Eye (tissue), 1 donor: ENCODE measurements at places on chromosomes 4 and X.

- DNase-seq = no peak
Measured at GRCh38 chrX:50075630-50076339, 125.0 kb downstream of the AKAP4 start.

- no peak for DNase-seq
Measured at GRCh38 chr4:188002751-188003150, 7.2 kb downstream of the ZFP42 start.

- no peak for DNase-seq
Measured at GRCh38 chrX:45134775-45135174, 65.9 kb downstream of the DIPK2B start.

- DNase-seq = no peak
Measured at GRCh38 chr4:65604515-65604914, 65.8 kb downstream of the EPHA5 start.

DNA sequence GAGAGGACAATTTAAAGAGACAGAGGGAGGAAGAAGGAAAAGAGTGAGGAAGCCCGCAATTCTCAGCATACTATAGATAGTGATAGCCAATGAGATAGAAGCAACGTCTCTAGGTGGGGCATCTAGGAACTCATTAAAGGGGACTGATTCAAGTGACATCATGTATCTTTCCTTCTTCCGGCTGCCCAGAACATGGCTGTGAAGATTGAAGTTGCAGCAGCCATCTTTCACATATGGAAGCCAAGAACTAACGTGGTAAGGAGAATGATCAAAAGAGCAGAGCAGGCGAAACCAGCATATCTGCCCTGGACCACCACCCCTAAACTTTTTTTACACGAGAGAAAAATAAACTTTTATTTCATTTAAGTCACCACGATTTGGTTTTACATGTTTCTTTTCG, 133.8 kb downstream of the DDX53 start:
- DNase-seq = no peak

DNA sequence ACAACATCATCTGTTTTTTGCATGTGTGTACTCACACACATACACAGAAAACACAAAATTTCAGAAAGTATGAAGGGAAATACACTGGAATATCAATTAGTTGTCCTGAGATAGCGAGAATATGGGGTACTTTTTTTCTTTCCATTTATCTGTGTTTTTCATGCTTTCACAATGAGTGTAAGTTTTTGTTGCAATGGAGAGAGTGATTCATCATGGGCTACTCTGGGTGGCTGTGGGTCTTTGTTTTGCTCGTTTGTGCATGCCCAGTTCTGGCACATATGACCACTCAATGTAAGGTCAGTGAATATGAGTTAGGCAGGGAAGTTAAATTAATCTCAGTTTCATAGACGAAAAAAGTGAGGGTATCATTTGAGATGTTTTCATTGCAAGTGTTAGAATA, 26.9 kb downstream of the XK start:
- DNase-seq = no peak

DNA sequence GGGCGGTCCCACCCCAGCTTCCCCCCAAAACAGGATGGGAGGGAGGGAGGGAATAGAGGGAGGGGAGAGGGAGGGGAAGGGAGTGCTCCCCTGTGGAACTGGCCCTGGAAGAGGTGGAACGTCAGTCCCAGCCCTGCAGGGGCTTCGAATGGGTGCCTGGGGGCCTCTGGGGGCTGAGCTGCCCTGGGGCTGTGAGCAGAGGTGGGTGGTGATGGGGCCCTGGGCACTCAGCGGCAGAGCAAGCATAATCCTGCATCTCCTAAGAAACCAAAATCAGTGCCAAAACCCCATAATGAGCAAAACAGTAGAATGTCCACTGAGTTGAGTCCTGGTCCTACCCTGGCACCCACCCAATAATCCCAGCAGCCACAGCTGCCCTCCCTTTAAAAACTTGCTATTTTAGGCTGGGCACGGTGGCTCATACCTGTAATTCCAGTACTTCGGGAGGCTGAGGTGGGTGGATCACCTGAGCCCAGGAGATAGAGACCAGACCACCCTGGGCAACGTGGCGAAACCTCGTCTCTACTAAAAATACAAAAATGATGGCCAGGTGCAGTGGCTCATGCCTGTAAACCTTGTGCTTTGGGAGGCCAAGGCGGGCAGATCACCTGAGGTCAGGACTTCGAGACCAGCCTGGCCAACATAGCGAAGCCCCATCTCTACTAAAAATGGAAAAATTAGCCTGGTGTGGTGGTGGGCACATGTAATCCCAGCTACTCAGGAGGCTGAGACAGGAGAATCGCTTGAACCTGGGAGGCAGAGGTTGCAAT, 11.1 kb downstream of the DOK7 start:
- DNase-seq = no peak

DNA sequence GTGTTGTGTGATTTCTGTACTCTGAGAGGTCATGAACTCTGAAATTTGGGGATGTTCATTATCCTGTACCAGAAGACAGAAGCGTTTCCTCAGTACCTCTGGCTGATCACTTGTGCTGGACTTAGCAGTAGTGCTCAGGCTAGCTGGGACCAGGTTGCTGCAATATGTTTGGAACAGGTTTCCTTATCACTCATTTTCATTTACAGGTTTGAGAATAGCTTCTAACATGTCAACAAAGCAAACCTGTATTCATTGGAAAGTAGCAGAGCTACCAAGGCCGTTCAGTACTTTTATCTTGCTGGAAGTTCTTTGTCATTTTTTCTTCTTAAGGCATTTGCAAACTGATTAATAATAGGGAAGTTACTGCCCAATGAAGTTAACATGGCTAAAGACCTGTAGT, 242.9 kb upstream of the ANKRD50 start:
- DNase-seq = no peak

DNA sequence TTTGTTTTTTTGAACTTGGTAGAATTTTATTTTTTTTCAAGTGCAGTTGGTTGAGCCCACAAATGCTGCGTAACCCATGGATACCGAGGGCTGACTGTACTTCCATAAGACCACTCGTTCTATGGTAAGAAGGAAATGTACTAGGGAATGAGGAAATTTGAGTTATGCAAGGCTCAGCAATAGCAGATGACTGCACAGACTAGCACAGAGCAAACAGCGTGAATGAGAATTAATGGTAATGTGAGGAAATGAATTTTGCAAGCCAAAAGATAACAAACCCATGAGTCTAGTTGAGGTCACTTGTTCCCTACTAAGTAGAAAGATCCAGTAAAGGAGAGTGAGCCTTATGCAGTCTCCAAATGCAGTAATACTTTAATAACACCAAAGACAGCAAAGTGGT, 17.4 kb downstream of the GSPT2 start:
- DNase-seq = no peak

DNA sequence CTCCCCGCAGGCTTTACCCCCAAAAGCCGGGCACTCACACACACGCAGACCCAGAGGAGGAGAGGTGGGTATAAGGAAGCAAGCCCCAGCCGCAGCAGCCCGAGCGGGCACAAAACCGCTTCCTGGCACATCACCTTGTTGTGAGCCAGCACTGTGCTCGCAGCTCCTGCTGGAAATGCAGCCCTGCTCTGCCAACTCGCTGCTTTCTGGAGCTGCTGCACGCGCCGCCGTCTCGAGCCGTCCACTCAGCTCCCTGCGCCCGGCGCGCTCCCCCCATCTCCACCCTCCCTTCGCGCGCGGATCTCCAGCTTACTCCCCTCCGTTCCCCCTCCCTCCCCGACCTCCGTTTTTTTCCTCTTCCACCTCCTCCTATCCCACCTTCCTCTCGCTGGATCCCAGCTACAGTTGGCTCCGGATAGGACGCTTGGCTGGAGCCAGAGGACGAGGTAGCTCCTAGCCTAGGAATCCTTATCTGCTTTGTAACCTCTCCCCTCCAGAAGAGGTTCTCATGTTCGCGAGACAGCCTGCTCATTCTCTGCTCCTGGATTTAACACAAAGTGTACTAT, at the start of gene SPOCK3:
SPOCK3 (minus strand) TSS at position 179 of the 566 bp plus-strand sequence.
- DNase-seq = peak; percentile 88

GRCh38 chrX:36388901-36389300, 469.4 kb downstream of the CFAP47 start:
- no peak for DNase-seq

DNA sequence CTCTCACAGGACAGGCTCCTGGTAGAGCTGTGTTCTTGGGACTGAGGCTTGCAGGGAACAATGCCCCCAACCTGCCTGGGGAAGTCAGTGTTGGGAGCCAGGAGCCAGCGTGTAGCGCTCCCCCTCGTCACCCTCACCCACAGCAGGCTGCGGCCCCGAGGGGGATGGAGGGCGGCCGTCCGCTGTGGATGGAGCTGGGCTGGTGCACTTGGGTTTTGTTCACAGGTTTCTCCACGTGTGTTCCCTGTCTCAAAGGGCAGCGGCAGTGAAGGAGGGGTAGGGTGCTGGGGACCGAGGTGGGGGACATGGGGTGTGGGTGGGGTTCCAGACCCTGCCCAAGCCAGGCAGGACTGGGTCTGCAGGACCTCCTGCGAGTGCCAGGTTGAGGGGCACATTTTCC, 69.1 kb downstream of the RGS12 start:
- DNase-seq = no peak

DNA sequence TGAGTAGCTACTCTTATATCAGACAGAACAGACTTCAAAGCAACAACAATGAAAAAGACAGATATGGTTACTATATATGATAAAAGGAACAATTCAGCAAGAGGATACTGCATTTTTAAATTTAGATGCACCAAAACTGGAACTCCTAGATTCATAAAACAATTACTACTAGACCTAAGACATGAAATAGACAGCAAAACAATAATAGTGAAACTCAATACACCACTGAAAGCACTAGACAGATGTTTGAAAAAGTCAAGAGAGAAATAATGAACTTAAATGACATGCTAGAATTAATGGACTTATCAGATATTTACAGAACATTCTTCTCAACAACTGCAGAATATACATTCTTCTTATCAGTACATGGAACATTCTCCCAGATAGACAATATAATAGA, 99.5 kb upstream of the ITM2A start:
- DNase-seq = no peak

DNA sequence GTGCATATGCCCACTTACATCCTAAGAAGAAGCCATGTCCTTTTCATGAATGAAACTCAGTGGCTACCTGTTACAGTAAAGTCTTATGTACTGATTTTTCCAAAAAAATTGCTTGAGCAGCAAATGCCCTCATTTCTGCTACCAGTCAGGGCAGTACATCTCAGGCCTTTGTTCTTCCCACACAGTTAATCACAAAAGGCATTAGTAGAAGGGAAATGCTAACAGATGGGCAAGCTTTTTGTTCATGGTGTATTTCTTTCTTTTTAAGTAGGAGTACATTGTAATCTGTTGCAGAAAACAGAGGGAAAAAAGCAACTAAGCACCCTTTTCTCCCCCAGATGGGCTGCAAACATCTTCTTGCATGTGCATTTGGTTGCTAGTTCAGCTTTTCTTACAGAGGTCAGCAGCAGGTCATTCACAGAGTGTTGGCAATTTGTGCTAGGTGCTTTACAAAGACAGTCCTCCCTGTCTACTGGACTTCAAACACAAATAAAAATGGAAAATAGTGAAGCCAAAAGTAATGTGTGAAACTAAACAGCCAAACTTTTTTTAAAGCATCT, 373.4 kb downstream of the PRDM5 start:
- peak; percentile 30 for DNase-seq

DNA sequence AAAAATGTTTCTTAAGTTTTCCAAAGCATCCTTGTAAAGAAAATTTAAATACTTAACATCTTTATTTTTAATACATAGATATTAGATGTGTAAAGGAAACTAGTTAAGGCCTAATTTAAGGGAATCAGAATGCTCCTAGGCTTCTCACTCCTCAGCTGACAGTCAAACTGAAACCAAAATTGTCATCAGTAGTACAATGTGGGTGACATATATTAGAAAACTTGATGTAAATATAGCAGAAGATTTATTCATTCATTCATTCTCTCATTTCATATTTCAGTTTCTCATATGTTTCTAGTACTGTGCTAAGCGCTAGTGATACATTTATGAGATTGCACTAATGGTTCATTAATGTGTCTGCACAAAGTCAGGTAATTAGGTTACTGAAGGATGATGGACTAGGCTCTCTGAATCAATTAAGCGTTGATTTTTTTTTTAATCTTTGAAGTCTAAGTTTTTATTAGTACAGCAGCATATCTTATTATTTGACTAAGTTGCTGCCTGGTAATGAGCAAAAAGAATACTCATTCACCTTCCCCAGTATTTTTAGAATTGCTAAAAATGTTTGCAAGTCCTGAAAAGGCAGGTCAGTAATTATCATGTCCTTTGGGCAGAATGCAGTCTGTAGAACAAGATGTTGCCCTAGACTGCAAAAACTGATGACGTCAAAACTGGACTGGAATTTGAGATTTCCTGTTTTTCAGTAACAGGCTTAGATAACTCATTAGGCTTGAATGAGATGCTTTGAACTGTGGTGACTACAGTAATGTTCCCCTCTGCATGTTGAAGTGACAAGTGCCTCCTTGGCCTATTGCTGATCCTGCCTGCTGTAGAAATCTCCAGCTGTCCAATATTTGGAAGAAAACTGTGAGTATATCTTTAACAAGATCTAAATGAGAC, 128.7 kb downstream of the ARHGAP24 start:
- peak; percentile 19 for DNase-seq

GRCh38 chr4:112521123-112522023, 5.4 kb upstream of the NEUROG2 start:
- DNase-seq = peak; percentile 72

DNA sequence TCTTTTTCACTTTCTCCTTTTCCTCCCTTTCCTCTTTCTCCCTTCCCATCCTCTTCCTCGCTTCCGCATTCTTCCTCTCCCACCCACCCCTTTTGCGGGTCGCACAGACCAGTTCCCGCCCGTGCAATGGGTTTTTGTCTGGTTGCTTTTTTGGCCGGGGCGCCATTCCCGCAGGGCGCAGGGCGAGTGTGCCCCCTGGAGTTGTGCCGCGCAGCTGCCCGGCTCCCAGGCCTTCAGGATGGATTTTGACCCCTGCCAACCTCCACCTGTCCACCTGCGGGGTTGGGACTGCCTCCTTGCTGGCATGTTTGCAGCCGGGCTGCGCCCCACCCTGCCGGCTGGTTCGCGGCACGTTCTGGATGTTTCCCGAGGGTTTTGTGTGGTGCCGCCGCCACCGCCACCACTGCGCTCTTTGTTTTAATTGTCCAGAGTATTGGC, 578 bp upstream of the SEL1L3 start:
- peak; percentile 76 for DNase-seq

GRCh38 chr4:56147371-56147770, 198.6 kb downstream of the CEP135 start:
- no peak for DNase-seq

GRCh38 chr4:76559236-76560071, 124.4 kb downstream of the SHROOM3 start:
- peak; percentile 70 for DNase-seq

GRCh38 chrX:19745077-19745476, 142.3 kb downstream of the SH3KBP1 start:
- no peak for DNase-seq

DNA sequence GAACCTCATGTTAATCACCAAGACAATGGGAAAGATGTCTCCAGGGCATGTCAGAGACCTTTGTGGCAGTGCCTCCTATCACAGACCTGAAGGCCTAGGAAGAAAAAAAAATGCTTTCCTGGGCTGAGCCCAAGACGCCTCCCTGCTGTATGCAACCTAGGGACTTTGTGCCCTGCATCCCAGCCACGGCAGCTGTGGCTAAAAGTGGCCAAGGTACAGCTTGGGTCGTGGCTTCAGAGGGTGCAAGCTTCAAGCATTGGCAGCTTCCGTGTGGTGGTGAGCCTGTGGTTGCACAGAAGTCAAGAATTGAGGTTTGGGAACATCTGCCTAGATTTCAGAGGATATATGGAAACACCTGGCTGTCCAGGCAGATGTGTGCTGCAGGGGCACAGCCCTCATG, 40.5 kb downstream of the SPANXN3 start:
- no peak for DNase-seq

- DNase-seq = no peak
Measured at GRCh38 chr4:53527326-53527725, 64.0 kb downstream of the LNX1 start.

GRCh38 chr4:84407554-84408407, 91.3 kb downstream of the NKX6-1 start:
- no peak for DNase-seq
